ENCODE measurements at places on chromosomes 11 and 22.

- no peak for DNase-seq
These were observed 42.8 kb downstream of the ALX4 start for GRCh38 chr11:44267006-44267749.

GRCh38 chr22:42360348-42360747, 71.9 kb downstream of the NFAM1 start:
- peak; percentile 28 for DNase-seq

DNA sequence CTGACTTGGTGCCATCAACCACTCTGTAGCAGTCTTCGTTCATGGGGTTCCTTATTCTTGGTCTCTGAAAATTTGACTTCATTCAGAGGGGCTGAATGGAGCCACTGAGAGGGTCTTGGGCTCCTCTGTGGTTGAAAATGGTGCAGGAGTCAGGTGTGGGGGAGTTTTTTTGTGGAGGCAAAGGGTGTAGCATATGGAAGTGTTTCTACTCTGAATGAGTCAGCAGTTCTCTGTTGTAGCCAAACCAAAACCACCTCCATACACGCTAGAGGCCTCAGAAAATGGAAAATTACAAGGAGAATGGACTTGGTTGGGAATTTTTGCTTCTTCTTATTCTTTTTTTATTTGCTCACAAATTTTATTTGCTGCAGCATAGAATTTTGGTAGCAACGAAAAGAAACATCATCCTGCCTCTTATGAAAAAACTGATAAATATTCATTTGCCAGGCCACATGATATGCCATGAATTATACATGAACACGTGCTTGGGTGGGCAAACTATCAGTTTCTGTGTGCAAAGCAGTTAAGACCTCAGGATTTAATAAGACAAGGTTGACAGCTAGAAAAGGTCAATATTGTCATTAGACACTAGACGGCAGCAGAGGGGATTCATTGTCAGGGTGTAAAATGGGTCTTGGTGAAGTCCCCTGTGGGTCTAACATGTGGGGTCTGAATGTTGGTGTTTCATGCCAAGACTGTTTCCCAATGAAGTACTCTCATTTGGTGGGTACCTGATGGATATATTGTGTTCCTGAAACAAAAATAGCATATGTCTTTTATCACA, 111.7 kb downstream of the MYO18B start:
- no peak for DNase-seq

- DNase-seq: peak; percentile 80
These were observed 3.6 kb downstream of the ZFTA start for GRCh38 chr11:63764679-63765647.

- no peak for DNase-seq
These were observed 10.3 kb upstream of the POLA2 start for GRCh38 chr11:65251476-65251875.

DNA sequence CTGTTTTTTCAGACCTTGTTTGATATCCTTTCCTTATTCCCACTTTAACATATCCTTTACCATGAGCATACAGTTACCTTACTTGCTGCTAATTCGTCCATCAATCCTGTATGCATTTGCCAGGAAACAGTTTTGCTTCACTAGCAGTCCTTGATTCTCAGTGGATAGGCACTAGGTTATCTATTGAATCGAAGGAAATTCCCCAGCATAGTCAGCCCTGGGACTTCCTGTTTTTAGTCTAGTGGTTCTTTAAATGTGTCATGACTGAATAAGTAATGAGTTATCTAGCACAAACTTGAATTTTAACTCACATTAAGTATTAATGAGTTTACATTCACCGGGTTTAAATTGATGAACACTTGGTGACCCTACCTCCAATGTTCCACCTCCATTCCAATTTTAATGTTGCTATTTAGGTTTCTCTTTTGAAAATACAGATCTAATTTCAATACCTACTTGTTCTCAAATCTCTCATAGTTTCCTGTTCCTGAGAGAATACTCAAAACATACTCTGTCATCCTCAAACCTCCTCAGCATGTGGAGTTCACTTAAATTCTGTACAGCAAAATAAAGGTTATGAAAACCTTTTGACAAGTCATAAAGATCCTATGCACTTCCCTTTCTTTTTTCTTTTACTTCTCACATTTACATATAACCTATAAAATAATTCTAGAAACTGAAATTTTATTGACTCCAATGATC, 1375.1 kb upstream of the TENM4 start:
- no peak for DNase-seq

DNA sequence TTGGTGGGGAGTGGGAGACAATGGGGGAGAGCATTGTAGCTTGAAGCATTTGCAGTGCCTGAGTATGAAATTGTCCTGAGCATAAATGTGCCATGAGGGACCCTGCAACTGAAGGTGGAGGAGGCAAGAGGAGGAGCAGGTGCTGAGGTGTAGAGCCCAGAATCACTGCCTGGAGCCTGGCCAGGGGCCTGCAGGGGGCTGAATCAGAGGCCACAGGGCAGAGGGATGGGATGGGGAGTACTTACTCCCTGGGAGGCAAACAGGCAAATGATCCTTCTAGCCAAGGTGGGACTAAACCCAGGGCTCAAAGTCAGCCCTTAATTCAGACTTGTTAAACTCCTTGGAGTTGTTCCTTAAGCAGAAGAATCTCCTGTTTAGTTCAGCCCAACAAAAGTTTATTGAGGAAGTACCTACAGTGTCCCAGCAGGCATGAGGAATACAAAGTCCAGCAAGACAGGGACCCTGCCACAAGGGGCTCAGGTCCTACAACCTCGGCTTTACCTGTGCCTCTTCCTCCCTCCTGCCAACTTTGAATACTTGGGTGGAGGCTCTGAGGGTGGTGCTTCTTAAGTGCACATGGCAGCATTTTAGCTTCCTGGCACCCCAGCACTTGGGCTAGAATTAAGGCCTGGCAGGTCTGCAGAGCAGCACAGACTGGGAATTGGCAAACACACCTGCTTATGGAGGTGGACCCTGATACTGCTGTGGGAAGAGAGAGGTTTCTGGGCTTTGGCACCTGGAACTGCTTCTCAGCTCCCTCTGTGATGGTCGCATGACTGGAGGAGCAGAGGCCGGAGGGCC, 20.0 kb downstream of the MICAL2 start:
- DNase-seq: no peak

GRCh38 chr11:9748361-9748970, 84.6 kb downstream of the SWAP70 start:
- peak; percentile 45 for DNase-seq

- no peak for DNase-seq
These were observed 24.8 kb downstream of the FAM118A start for GRCh38 chr22:45334528-45334927.

GRCh38 chr11:132564091-132564885, 968.0 kb downstream of the OPCML start:
- DNase-seq: no peak

- no peak for DNase-seq
These were observed 45.6 kb downstream of the COMMD9 start for GRCh38 chr11:36243641-36244040.

DNA sequence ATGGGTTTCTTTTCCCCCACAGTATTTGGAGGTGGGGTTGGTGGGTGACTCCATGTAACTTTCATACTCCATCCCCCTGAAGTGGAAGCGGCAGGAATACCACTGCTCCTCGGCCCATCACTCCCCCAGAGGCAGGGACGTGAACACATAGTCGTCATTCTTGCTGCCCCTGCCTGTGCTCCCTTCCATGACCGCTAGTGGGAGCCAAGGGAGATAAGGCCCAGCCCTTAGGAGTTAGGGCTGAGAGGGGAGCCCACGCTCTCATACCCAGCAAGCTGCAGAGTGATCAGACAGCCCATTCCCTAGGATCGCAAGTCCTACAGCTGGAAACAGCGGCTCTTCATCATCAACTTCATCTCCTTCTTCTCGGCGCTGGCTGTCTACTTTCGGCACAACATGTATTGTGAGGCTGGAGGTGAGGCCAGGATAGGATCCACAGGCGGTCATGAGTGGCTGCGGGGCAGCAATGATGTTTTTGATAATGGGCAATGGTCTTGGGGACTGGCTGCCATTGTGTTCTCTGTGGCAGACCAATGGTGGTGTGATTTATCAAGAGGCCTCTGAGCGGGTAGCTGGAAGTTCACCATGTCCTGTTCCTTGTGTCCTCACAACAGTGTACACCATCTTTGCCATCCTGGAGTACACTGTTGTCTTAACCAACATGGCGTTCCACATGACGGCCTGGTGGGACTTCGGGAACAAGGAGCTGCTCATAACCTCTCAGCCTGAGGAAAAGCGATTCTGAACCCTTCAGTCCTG, 15.9 kb downstream of the RHOG start:
- DNase-seq: peak; percentile 66

DNA sequence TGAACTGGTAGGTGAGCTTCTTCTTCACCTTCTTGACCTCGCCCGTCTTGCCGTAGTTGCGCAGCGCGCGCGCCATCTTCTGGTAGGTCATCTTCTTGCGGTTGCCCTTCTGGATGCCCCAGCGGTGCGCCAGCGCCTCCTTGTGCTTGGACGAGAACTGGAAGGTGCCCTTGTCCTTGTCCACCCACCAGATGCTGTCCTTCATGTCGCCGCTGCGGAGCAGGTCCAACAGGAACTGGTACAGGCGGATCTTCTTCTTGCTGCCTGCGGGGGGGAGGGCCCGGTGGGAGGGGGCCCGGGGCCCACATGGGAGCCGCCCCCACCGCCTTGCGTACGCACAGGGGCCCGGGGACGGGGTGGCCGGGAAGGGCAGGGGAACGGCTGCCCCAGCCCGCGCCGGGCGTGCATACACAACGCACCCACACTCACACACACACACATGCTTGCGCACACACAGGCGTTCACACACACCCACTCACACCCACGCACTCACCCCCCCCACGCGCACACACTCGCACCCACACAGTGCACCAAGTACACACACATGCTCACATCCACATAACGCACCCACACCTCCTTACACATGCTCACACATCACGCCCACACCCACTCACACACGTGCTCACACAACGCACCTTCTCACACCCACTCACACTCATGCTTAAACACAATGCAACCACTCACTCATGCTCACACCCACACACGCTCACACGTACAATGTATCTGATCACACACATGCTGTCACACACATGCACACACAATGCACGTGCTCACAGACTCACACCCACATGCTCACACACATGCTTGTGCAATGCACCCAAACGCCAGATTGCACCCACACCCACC, 3.0 kb upstream of the MYBPC3 start:
- peak; percentile 98 for DNase-seq

GRCh38 chr11:74267014-74267413, 44.4 kb downstream of the P4HA3 start:
- no peak for DNase-seq

- no peak for DNase-seq
These were observed 2.9 kb upstream of the TTLL1 start for GRCh38 chr22:43092085-43092484.

- no peak for DNase-seq
These were observed 245.6 kb upstream of the B3GAT1 start for GRCh38 chr11:134657631-134658030.

DNA sequence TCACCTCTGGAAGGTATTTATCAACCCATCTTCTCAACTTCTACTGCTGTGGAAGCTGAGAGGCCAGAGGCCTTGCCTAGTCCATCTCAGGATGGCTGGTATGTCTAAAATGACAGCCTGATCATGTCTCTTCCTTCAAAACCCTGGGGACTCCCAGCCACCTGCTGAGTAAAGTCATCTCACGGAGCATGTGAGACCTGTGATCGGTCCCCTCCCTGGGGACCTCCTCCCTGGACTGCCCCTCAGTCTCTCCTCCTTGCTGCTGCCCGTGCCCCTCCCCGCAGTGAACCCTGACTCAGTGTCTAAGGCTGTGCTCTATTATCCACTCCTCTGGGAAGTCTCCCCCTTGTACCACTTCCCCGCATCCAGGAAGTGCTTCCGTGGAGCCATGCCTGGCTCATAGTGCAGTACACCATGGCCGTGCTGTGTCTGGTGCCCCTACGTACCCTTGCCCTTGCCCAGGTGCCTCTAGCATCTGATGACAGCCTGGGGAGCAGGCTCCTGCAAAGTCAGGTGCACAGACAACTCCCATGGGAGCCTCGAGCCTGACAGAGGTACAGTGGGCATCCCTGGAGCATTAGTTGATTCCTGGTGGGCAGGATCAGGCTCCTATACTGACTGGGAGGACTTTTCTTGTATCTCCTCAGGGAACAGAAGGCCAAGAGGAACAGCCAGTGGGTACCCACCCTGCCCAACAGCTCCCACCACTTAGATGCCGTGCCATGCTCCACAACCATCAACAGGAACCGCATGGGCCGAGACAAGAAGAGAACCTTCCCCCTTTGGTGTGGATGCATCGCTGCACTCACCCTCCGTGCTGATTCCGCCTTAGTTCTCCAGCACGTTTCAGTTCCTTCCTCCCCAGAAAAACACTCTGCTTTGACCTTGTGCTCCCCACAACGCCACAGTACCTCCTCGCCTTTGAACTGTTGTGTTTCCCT, 13.8 kb downstream of the SMARCB1 start:
- no peak for DNase-seq

DNA sequence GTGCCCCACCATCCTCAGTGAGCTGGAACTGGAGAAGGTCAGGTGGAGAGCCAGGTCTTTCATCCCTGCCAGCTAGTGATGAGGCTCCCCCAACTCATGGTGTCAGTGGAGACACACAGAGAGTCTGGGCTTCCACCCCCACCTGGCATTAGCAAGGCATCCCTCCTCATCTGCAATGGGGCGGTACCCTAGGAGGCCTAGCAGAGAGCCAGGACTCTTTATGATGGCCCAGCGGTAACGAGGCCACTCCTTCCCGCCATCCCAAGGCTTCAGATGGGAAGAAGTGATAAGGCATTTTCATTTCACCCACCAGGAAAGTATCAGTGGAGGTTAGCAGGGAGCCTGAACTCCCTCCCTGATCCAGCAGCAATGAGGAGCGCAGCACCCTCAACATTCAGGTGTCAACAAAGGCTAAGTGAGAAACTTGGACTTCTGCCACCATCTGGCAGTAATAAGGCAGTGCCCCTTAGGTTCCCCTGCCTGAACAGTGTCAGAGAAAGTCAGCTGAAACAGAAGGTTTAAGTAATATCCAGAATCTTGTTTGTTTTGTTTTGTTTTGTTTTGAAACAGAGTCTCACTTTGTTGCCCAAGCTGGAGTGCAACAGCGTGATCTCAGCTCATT, 40.5 kb upstream of the FBLN1 start:
- DNase-seq: no peak

GRCh38 chr11:11967669-11968510, 40.5 kb downstream of the DKK3 start:
- no peak for DNase-seq

DNA sequence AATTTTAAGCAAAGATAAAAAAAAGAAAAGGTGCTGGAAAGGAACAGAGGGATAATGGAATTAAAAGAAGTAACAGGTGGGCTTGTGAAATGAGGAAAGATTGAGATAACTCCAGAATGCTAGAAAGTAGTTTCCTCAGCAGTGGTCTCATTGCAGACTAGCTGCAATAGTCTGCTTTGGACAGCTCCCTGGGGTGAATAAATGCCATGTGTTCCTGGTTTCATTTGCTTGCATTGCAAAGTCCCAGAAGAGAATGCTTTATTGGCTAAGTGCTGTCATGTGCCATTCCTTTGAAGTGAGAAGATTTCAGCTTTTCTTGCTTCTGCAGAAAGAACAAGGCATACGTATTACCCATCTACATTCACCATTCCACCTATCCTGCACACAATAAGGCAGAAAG, 478.8 kb upstream of the RAG2 start:
- no peak for DNase-seq

GRCh38 chr11:14315130-14315529, 43.9 kb downstream of the RRAS2 start:
- no peak for DNase-seq

Measured in body of pancreas (tissue), 4 donors.